Fibroblast of lung (primary cell): ENCODE measurements at places on chromosomes 16 and 17.

GRCh38 chr17:46175891-46176290 is 17.3 kb downstream of the KANSL1 start:
- DNase-seq = no peak

DNA sequence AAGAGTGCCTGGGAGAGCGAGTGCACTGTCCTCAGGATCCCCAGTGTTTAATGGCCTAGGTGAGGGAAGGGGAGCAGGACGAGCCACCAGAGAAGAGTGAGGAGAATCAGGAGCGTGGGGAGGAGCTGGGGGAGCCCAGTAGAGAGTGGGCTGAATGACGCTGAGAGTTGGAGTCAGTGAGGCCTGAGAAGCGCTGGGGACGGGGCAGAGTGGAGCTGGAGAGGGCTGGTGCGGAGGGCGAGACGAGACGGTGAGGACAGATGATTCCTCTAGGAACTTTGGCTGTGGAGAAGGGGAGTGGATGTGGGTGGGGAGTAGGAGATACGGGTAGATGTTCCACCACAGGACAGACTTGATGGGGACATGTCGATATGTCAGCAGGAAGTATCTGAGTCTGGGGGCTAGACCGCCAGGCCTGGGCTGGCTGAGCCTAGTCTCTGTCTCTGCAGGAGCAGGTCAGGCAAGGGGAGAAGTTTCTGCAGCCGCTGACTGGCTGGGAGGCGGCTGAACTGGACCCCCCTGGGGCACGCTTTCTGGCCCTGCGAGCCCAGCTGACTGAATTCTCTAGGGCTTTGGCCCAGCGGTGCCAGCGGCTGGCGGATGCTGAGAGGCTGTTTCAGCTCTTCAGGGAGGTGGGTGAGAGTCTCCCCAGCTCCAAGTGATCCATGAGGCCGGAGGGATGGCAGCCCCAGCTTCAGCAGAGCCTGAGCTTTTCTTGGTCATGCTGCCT is 4.7 kb downstream of the PLEKHG4 start:
- DNase-seq = no peak

DNA sequence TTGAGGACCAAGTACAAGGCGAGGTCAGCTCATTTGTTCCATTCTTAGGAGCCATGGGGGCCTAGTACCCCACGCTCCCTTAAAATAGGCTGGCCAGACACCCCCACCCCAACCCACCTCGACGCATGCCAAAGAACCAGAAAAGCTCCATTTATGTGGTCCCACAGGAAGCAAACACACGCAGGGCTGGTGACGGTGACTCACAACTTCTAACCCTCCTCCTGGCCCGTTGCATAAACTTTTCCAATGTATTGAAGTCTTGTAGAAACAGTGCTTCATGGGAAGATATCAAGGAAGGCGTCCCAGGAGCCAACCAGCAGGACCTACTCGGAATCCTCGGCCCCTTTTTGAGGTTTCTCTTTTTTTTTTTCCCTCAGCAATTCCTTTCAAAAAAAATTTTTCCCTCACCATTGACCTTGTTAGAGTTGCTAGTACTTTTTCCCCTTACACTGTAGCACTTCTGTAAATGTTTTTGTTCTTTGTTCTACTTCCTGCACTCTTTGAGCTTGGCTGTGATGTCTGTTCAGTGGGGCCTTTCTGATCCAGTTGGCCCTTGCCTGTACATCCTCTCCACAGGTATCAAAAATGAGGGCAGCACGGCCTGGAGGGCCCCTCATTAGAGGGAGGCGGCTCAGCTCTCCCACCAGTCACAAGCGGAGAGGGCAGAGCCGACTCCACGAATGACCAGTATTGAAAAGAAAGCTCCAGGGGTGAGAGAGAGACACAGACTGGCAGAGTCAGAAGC is 208.3 kb downstream of the RGS9 start:
- DNase-seq = peak; percentile 77

- peak; percentile 93 for DNase-seq
Measured at GRCh38 chr17:28357061-28357900, at the start of gene POLDIP2. Gene POLDIP2, minus strand, starts transcription at chr17:28357527. Its CDS starts 79 bp downstream, at chr17:28357448.

GRCh38 chr17:73255671-73256181 is 6.0 kb downstream of the CPSF4L start:
- peak; percentile 39 for DNase-seq

- no peak for DNase-seq
Measured at GRCh38 chr16:50683689-50684374, 2.7 kb upstream of the SNX20 start.

DNA sequence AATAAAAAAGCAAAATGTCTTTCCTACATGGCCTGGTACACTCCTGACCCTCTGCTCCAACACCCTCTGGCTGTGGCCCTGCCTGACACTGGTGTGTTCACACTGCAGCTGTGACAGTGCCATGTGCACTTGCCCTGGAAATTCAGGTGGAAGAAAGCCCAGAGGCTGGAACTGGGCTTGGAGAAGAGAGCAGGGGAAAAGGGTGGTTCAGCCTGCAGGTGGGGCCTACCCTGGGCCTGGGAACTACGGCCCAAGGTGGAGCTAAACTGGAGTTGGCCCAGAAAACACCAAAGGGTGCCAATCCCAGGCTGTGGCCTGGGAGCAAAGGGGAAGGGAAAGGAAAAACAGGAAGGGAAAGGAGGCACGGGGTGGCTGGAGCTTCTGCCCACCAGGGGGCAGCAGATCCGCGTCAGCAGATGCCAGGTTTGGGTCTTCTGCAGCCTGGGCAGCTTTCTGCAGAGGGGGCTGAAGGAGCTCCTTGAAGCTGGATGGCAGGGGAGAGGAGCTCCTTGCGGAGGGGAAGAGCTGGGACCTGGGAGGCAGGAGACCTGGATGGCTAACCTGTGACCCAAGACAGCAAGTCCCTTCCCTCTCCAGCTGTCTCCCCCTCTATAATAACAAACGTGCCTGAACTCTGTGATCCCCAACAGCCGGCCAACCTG is 15.4 kb upstream of the CTCF start:
- peak; percentile 35 for DNase-seq

GRCh38 chr16:83733301-83733700 is 74.5 kb upstream of the HSBP1 start:
- DNase-seq = peak; percentile 7

GRCh38 chr17:37527249-37527851 is 37.7 kb downstream of the DUSP14 start:
- DNase-seq = peak; percentile 47

GRCh38 chr16:30924076-30924912 is 922 bp downstream of the FBXL19 start:
- no peak for DNase-seq

GRCh38 chr16:582614-583331 is 7.1 kb upstream of the RAB40C start:
- DNase-seq = no peak

DNA sequence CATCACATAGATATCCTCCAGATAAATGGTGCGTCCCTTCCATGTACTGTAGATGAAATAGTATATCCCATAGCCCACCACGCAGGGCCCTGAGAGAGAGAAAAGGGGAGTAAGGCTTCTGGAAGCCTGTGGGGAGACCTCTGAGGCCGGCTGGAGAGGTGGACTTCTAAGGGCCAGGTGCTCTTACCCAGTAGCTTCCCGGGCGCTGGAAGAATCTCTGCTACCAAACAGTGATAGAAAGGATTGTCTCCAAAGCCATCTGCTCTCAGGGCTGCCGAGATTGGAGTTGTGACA is 718 bp downstream of the SAT2 start:
- DNase-seq = no peak
